ENCODE measurements at places on chromosomes 6 and 20.

DNA sequence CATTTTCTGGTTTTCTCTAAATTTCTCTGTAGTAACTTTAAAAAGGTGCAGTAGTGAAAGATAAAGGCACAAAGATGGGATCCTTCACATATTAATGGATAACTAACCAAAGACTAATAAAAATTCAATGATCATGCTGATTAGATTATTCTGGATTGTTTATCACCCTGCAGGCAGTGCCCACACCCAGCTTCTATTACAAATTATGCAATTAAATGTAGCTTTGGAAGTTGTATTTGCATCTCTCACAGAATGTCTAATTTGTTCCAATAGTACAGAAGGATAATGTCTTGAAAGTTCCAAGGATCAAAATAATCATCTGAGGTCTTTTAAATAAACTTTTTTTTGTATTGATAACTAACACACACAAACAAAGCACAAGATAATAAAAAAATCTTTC, 837.6 kb downstream of the HACE1 start:
- DNase-seq, result no peak

GRCh38 chr6:54087721-54088120, 23.5 kb upstream of the MLIP start:
- no peak for DNase-seq

GRCh38 chr6:21149470-21149869, 444.1 kb upstream of the SOX4 start:
- no peak for DNase-seq

GRCh38 chr20:42258564-42259302, 640.6 kb upstream of the CHD6 start:
- no peak for DNase-seq

DNA sequence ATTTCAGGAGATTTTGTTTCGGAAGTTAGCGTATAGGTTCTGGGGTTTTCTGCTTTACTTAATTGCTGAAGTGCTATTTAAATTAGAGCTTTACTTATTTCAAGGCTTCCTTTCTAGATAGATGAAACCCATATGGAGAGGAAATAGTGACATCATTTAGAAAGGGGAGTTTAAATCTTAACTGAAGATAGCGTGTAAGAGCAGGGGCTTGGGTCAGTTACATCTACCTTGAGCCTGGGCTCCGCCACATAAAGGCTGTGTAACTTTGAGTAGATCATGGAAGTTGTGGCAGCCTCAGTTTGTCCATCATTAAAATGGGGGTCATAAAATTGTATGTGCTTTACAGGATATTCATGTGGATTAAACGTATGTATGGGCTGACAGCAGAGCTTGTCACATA, 4.7 kb downstream of the CDS2 start:
- no peak for DNase-seq

- peak; percentile 40 for DNase-seq
These were observed at the start of gene CTSZ for GRCh38 chr20:59006864-59007664. Gene CTSZ (minus strand): TSS chr20:59007254. CDS start chr20:59007128, 126 bp downstream.

GRCh38 chr6:167580619-167580911, 246.1 kb upstream of the AFDN start:
- no peak for DNase-seq

DNA sequence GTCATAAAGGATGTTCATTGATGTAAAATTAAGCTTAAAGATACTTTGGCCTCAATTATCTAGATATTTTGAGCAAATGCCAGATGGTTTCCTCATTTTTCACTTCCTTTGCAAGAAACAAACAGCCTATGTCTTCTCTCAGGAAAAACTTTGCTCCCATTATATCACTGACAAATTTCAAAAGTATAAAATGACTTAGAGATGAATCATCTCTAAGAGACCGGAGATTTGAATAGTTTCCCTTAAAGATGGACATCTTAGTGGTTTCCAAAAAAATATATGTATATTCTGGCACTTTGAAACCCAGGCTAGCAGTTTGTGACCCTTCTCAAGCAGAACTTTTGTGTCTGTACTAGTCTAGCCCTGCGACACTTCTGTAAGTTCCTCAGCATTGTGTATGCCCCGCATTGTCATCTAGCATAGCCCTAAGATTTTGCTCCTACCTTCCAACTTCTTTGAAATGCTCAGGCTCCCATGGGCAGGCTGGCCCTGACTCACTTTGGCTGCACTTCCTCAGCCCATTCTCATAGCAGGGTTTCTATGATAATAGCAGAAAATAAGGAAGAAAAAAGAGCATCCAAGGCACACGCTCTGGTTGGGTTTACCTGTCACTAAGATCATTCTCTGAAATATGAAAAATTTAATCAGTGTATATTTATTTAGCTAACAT, 25.7 kb upstream of the POU3F2 start:
- no peak for DNase-seq

GRCh38 chr6:6560909-6561308, 27.6 kb upstream of the LY86 start:
- no peak for DNase-seq

DNA sequence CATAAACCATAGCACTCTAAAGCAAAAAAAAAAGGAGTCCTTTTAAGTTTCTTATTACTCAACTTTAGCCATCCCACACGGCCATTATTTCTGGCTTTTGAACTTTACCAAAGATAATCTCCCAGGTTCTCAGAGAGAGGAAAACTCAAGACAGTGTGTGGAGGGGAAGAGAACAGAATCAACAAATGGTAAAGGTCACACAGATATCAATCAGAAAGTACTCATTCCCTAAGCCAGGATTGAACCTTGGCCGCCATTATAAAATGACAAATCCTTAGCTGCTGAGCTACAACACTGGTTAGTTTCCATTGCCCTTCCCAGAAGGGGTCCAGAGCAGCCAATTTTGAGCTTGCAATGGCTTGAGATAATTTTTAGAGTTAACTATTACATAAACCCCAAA, 10.1 kb upstream of the TRIM38 start:
- no peak for DNase-seq

DNA sequence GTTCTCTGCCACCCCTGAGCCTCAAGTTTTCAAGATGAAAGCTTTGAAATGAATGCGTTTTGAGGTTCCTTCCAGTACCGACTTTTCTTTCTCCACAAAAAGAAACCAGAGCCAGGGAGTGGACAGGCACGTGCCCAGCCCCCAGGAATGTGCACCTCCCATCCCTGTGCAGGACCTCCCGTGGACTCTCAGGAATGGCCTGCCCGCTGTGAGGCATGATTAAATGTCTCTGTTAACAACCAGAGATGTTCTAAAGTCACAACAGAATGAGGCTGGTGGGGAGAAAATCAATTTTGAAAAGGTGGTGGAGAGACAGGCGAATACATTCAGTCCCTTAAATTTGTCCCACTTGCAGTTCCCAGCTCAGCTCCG, 1.5 kb downstream of the TGM3 start:
- no peak for DNase-seq

GRCh38 chr6:168866534-168866933, 387.1 kb downstream of the THBS2 start:
- no peak for DNase-seq

DNA sequence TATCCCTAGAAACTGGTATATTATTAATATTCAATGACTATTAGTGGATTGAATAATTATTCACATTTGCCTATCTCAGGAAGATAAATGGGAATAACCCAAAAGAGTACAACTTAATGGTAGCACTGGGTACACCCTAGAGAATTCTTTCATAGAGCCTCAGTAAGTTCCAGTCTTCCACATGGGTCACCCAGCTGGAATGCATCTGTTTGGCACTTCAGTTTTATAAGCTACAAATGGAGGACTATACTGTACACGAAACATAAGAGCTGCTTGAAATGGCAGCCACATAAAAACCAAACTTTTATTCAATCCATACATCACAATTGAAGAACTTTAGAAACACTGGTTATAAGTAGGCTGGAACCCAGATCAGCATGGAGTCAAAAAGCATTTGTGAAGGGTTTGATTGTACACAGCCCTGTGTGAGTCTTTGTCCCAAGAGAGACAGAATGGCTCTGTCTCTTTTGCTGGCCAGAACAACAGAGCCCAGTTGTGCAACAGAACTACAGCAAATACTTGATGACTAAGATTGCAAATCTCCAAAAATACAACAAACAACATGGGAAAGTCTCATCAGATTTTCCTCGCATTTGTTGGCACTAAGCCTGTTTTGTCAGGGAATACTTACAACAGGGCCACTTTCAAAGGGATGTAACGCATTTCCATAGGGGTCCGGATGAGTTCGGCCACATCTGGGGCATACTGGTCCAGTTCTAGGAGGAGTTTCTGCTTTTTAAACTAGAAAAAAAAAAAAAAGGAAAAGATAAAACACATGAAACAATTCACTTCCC, 39.5 kb downstream of the PIGU start:
- no peak for DNase-seq

GRCh38 chr6:37556881-37557644, 57.4 kb upstream of the CCDC167 start:
- DNase-seq, result no peak

GRCh38 chr20:6040540-6040939, 13.3 kb downstream of the LRRN4 start:
- DNase-seq, result no peak

DNA sequence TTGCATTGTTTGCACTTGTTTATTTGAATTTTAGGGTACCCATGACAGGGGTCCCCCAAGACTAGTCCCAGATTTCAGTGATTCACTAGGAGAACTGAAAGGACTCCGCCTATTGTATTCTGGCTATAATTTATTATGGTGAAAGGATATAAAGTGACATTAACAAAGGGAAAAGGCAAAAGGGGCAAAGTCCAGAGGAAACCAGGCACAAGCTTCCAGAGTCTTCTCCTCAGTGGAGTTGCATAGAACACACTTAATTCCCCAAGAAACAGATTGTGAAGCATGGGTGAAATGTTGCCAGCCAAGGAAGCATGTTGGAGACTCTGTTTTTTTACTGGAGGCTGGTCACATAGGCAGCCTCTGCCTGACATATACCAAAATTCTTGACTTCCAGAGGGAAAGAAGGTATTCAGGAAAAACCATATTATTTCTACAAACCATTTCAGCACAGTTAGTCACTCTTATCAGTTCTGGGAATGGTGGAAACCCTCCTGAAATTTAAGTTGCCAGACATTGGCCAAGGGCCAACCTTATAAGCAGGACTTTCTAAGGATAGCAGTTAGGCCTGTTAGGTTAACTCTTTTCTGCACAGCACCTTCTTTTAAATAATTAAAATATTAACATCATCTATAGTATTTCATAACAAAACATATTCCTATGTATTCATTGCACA, 71.8 kb downstream of the FIG4 start:
- no peak for DNase-seq

GRCh38 chr20:32150291-32150848, 40.9 kb downstream of the TM9SF4 start:
- DNase-seq, result no peak

Data from KBM-7 (cell line).